ENCODE measurements at places on chromosomes 6 and 20.

DNA sequence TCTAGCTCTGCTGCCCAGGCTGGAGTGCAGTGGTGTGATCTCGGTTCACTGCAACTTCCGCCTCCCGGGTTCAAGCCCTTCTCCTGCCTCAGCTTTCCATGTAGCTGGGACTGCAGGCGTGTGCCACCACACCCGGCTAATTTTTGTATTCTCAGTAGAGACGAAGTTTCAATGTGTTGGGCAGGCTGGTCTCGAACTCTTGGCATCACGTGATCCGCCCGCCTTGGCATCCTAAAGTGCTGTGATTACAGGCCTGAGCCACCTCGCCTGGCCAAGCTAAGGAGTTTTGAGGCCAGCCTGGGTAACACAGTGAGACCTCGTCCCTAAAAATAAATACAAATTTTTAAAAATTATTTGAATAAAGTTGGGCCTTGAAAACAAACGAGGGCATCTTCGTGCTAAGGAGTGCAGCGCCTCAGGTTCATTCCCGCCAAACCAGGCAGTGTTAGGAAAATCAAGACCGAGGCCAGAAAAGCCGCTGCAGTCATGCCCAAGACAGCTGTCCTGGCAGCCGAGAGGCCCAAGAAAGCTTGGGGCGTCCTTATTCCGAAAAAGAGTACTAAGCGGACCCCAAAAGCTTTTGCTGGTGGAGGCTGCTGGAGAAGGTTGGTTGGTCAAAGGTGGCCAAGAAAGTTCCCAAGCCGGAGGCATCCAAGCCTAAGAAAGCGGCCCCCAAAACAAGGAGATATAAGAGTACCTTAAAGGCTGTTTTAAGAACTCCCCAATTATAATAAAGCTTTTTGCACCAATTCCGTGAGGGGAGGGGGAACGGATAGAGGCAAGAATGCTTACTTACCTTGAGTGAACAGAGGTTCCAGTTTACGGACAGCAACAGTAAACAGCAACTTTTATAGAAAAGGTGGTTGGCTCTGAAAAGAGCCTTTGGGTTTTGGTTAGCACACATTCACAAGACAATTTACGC, 109.0 kb downstream of the HFE start:
- no peak for DNase-seq

- DNase-seq, result no peak
Observed at GRCh38 chr6:52686878-52687699, 16.2 kb downstream of the TMEM14A start.

DNA sequence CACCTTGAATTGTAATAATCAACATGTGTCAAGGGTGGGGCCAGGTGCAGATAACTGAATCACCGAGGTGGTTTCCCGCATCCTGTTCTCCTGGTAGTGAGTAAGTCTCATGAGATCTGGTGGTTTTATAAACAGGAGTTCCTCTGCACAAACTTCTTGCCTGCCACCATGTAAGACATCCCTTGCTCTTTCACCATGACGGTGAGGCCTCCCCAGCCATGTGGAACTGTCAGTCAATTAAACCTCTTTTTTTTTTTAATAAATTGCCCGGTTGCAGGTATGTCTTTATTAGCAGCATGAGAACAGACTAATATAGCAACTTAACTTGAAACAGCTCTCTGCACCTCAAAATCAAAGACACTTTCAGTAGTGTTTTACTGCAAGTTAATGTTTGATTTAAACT, 121.6 kb downstream of the OGFRL1 start:
- DNase-seq, result peak; percentile 81

DNA sequence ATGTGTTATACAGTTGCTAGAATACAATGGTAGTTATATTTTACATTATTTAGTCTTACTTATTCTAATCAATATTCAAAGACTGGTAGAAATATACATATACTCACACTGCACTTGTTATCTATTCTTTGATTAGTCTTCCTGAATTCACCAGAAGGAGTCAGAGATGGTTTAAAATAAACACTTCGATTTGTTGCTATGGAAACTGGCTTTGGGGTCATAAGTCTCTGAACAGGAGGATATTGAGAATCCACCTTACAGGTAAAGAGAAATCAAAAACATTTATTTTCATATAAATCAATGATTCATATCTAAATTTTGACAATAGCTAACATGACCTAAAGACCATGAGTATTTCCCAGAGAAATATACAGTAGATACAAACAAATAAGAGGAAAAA, 41.6 kb downstream of the NUP153 start:
- DNase-seq, result no peak

GRCh38 chr20:11083841-11084240, 410.0 kb upstream of the JAG1 start:
- peak; percentile 25 for DNase-seq

GRCh38 chr20:56761393-56761792, 132.3 kb downstream of the TFAP2C start:
- no peak for DNase-seq

DNA sequence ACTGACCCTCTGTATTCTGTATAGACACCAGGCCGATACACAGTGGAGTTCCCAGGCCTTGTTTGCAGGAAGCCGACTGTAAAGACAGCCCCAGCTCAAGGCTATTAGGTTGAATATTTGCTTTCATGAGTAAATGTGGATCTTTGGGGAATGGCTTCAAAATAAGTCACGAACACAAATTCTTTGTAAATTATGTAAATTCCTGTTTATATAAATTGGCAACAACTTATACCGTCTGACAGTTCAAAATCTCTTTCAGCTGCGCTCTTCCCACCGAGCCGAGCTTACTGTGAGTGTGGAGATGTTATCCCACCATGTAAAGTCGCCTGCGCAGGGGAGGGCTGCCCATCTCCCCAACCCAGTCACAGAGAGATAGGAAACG, 24.7 kb downstream of the EDN3 start:
- no peak for DNase-seq

GRCh38 chr6:139743664-139744437, 369.4 kb upstream of the CITED2 start:
- DNase-seq, result peak; percentile 91

- DNase-seq, result no peak
Observed at GRCh38 chr20:13295637-13296036, 74.6 kb downstream of the ISM1 start.

- no peak for DNase-seq
Observed at GRCh38 chr20:44198872-44199271, 11.7 kb downstream of the OSER1 start.

DNA sequence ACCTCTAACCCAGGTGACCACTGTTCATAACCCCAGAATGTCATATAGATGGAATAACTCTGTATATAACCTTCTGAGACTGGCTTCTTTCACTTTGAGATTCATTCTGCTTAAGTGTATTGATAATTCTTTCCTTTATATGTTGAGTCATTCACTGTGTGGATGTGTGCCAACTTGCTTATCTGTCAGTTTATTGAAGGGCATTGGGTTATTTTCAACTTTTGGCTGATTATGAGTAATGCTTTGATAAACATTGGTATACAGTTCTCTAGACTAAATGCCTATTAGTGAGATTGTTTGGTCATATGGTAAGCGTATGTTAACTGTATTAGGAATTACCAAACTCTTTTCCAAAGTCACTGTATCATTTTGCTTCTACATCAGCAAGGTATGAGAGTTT, 453.4 kb upstream of the SPTLC3 start:
- no peak for DNase-seq

DNA sequence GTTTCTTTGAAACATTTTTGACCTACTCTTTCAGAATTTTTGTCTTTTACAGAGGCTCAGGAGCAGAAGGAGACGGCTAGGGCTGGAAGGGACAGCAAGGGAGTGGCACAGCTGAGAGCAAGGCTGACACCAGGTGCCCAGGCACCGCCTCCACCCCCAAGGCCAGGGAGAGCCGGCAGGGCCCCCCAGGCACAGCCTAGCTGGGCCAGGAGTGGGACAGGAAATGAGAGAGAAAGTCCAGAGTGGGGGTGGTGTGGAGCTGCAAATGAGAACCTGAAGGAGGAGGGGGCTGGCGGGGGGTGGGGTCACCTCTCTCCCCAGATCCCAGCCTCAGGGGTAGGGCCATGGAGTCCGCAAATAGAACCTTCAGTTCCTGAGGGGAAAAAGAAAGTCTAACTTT, 236.7 kb downstream of the CDC5L start:
- DNase-seq, result no peak

- DNase-seq, result no peak
Observed at GRCh38 chr6:105539911-105540310, 137.0 kb upstream of the PREP start.

DNA sequence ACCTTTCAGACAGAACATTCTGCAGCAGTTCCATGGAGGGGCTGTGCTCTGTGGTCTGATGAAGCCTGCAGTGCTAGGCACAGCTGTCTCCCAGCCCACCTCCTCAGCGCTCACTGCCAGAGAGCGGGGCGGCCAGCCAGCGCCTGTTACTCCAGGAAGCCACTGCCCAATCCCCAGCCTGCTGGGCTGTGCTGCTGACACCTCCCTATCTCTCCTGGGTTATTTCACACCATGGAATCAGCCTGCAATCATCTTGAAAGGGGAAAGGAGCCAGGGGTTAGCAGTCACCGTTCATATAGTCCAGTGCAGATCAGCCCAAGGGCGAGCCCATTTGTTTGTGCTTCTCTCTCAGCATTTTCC, 46.3 kb upstream of the NHSL1 start:
- no peak for DNase-seq

- DNase-seq, result no peak
Observed at GRCh38 chr6:109019911-109020310, 74.7 kb downstream of the SESN1 start.

- DNase-seq, result no peak
Observed at GRCh38 chr20:58708246-58708931, 15.8 kb downstream of the NPEPL1 start.

DNA sequence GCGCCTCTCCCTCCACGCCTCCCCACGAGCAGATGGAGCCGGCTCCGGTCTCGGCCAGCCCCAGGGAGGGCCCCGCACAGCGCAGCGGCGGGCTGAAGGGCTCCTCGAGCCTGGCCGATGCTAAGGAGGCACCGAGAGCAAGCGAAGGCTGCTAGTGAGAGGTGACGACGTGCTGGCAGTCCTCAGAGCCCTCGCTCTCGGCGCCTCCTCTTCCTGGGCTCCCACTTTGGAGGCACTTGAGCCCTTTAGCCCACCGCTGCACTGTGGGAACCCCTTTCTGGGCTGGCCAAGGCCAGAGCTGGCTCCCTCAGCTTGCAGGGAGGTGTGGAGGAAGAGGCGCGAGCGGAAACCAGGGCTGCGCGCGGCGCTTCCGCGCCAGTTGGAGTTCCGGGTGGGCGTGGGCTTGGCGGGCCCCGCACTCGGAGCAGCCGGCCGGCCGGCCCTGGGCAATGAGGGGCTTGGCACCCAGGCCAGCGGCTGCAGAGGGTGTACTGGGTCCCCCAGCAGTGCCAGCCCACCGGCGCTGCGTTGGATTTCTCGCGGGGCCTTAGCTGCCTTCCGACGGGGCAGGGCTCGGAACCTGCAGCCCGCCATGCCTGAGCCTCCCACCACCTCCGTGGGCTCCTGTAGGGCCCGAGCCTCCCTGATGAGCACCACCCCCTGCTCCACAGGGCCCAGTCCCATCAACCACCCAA, 2.5 kb upstream of the TMEM14C start:
- DNase-seq, result no peak

DNA sequence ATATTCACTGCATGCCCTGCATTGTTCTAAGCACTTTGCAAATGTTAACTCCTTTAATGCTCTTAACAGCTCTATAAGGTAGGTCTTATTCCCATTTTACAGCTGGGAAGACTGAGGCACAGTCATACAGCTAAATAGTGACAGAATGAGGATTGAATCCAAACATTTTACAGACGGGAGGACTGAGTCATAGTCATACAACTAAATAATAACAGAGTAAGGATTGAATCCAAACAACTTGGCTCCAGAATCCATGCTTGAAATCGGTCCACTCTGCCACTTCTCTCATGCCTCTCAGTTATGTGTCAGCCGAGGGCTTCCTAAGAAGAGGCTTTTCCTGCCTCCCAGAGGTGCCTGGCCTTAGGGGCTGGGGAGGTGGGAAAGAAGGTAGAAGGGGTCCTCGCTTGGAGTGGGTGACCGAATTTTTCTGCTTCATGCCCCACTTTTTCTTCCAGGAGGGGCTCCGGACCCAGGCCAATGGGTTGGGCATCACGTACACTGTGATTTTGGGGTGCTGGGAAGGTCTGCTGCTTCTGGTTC, 137.4 kb upstream of the RNF24 start:
- DNase-seq, result no peak

GRCh38 chr6:150606647-150607328, 7.1 kb downstream of the PLEKHG1 start:
- DNase-seq, result no peak

DNA sequence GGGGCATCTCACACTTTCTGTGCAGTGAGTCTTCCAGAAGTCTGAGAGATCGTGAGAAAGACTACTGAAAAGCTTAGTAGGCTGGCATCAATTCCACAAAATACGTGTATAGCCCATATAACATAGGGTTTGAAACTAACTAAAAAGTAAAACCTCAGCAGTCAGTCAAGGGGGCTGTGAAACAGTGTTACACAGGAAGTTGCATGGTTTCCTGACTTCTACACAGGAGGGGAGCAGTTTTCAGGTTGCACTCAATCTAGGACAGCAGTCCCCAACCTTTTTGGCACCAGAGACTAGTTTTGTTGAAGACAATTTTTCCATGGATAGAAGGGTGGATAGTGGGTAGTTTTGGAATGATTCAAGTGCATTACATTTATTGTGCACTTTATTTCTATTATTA, 4.7 kb upstream of the LY86 start:
- no peak for DNase-seq

DNA sequence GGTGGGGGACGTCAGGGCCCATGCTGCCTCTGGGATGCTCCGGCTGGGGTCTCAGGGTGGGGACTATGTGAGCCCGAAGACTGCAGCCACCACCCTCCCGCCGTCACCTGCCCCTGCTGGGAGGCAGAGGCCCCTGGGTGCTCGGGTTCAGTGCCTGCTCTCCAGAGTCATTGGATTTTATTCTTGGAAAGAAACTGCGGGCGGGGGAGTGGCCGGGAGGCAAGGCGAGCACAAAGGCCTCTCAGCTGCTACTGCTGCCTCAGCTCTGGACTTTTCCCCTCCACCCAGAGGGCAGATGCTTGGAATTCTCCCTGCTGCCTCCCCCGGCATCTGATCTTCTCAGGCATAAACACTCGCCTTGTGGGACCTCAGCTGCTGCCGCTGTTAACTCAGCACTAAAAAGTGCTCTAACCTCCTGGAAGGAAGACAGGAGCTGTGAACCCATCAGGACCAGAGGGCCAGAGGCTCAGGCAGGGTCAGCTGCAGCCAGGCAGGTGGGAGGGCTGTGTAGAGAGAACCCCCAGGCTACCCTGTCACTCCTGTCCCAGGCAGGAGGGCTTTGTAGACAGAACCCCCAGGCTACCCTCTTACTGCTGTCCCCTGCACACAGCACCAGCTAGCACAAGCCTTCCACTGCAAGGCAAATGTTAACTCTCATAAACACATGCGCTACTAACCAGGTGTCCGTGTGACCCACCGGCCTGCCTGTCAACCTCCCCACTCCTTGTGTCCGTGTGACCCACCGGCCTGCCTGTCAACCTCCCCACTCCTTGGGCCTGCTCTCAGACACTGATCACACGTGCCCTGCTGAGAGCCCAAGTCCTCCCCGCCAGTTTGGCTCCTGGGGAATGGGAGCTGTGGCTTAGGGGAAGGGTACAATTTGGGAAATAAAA, 9.4 kb upstream of the FRMD1 start:
- DNase-seq, result peak; percentile 48
